ENCODE measurements at places on chromosomes 2 and 18.

DNA sequence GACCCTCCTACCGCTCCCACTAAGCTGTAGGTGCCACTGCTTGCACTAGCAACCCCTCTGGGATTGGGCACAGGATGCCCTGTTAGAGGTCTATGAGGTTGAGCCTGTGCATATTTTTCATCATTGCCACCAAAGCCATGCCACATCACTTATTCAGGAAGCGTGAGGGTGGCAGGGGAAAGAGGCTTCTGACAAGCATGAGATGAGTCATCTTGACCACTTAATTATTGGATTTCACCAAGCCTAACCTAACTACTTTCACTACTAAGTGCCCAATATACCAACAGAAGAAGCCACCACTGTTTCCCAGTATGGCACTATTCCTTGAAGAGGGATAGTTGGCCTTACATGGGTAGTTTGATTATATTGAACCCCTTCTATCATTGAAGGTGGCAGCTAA, 181.3 kb upstream of the EPHA4 start:
- no peak for DNase-seq

- no peak for DNase-seq
Measured at GRCh38 chr2:179424571-179424970, 159.9 kb upstream of the SESTD1 start.

DNA sequence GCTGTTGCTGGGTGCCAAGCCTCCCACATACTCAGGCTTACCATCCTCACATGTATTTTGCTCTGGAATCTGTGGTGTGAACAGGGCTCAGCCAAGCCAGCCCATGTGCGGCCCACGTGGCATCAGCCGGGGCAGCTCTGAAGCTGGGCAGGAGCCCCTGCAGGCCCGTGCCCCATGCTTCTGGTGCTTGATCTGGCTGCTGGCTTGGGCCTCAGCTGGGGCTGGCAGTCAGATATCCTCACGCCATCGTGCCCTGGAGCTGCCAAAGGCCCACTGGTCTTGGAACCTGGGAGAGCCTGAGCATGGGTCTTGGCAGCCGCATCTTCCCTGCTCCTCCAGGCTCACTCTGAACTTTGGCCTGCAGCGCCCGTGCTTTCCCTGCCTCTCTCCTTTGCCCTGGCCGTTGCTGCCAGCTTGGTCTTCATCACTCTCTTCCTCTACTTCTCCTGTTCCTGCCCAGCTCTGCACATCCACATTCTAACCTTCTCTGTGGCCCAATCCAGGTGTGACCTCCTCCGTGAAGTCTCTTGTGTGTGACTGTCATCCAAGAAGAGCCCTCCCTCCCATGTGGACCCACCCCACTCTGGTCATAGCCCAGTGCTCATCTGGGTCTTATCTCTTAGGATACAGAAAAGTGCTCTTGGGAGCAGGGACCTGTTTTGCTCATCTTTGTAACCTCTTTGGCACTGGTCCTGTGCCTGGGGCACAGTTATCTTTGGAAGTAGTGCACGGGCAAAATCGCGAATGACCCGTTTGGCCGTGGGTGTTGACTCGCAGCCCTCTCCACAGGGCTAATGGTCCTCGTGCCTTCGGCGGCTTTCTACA, 116.1 kb downstream of the RNF144A start:
- no peak for DNase-seq

DNA sequence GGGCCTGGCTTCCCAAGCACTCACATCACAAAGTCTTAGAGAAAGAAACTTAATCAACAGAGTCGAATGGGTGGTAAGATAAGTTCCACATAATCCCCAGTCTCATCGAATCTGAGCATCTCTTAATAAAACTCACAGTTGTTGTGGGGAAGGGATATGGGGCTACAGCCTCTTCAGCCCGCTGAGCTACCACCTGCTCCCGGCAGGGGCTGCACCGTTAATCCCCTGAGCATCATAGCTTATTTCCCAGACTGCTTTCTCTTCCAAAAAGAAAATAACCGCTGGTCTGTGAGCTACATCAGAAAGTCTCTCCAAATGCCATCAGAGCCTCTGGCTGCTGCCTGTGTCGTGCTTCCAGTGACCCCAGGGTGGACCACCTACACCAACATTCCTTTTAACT, 139.4 kb upstream of the CELF4 start:
- DNase-seq: no peak

DNA sequence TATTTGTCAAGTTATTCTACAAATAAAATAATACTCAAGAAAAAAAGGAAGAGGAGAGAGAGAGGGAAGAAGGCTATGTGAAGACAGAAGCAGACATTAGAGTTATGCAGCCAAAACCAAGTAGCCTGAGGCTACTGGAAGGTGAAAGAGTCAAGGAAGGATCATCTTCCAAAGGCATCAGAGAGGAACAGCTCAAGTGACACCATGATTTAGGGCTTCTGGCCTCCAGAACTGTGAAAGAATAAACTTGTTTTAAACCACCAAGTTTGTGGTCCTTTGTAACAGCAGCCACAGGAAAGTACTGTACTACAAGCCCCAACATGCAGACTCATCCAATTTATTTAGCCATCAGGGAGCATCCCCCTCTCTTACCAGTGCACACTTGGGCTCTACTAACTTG, 788.5 kb upstream of the LRRTM1 start:
- no peak for DNase-seq

GRCh38 chr18:4603955-4604354, 148.8 kb upstream of the DLGAP1 start:
- no peak for DNase-seq

DNA sequence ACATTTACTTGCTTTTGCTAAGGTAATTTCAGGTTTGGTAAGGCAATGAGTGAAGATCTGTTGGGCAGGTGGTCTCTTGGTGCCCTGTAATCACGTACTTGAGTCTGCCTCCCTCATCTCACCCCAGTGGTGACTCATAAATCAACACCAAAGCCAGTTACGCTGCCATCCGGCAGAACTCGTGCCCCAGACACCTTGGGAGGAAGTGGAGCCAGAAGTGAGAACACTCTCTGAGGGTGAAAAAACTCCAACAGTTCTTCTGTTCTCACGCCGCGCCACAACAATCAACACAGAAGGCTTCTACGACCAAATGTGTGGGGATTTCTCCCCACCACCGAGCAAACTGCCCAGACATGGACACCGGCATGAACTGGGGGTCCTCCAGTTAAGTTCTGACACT, 206.2 kb downstream of the ARL4C start:
- no peak for DNase-seq

GRCh38 chr2:152166633-152167032, 8.9 kb downstream of the STAM2 start:
- DNase-seq: no peak

GRCh38 chr2:182818501-182818900, 47.9 kb downstream of the FRZB start:
- DNase-seq: no peak

GRCh38 chr2:163338270-163338669, 397.5 kb downstream of the FIGN start:
- DNase-seq: no peak

- no peak for DNase-seq
Measured at GRCh38 chr2:188970211-188970610, 4.0 kb upstream of the COL3A1 start.

DNA sequence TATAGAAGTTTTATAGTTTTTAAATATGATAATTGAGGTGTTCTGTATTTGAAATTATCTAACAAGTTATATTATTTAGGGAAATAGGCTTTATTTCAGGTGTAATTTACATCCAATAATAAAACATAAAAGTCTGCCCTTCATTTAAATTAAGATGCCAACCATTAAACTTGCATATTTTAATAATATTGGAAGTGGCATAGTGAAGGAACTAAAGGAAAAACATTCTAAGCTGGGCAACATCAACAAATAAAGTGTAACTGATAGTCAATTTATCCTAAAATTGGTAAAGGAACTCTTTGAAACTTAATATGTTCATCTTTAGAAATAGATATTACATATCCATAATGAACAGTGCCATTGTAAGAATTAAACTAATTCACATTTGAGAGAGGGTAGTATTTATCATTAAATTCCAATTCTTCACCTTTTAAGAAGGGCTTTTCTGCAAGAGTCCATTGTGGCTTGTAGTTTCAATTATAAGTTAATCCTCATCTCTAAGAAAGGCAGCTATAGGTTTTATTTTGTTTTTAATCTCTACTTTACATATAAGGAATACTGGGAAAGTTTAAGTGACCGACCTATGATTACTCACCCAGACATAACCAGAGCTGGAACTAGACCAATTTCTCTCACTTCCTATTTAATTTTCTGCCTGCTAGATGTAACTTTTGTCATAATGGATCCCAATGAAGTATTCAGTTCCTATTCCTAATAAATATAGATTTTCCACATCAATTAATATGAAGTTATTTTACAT, 401.6 kb downstream of the XIRP2 start:
- DNase-seq: no peak

GRCh38 chr18:79544386-79544963, 135.1 kb upstream of the CTDP1 start:
- DNase-seq: peak; percentile 21

DNA sequence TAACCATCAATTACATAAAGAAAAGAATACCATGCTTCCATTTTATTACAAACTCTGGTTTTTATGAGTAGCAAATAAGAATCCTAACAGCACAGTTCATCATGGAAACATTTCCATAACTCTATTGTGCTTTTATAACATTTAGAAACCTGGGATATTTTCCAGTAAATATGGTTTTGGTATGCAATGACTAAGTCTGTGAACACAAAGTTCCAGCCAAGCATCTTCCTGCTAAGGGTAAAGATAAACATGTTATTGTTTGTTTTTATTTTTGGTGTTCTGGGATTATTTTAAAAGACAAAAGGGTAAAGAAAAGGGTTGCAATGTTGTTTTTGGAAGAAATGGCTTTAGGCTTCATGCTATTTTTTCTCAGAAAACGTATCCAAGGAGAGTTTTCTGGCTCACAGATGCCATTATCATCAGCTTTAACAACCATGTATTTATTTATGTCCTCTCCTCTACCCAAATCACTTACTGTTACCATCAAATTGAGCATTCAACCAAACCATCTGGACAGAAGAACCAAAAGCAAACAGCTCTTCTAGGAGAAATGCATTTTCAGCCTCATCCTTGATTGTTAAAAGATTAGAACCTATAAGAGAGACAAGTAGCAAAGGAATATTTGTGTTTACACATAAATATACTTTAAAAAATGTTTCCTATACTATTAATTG, 116.0 kb downstream of the PLA2R1 start:
- no peak for DNase-seq
